ENCODE measurements at places on chromosomes 11 and 22.

GRCh38 chr11:43818220-43818619, 62.4 kb upstream of the ALKBH3 start:
- no peak for DNase-seq

DNA sequence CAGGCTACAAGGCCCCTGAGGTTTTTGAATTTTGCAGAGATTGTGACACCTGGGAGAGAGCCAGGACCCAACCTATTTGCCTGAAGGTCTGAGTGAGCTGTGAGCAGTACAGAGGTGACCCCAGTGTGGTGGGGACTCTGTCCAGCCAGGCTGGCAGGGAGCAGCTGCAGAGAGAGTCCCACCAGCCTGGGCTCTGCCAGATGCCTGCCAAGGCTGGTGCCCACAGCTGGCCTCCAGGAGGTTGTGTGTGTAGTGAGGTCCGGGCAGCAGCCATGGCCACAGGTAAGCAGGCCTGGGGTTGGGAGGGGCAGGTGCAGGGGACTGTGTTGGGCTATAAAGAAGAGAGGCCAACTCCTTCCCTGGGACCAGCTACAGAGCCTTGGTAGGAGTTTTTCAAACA, 144.8 kb downstream of the CRYBB2 start:
- DNase-seq, result no peak

GRCh38 chr22:27877501-27877900, 41.6 kb downstream of the PITPNB start:
- no peak for DNase-seq

- DNase-seq, result no peak
Measured at GRCh38 chr11:833849-834311, 1.1 kb downstream of the CD151 start.

GRCh38 chr11:85941380-85941973, 86.3 kb downstream of the CCDC83 start:
- peak; percentile 80 for DNase-seq

GRCh38 chr11:78020246-78020645, 2.8 kb downstream of the KCTD14 start:
- no peak for DNase-seq

DNA sequence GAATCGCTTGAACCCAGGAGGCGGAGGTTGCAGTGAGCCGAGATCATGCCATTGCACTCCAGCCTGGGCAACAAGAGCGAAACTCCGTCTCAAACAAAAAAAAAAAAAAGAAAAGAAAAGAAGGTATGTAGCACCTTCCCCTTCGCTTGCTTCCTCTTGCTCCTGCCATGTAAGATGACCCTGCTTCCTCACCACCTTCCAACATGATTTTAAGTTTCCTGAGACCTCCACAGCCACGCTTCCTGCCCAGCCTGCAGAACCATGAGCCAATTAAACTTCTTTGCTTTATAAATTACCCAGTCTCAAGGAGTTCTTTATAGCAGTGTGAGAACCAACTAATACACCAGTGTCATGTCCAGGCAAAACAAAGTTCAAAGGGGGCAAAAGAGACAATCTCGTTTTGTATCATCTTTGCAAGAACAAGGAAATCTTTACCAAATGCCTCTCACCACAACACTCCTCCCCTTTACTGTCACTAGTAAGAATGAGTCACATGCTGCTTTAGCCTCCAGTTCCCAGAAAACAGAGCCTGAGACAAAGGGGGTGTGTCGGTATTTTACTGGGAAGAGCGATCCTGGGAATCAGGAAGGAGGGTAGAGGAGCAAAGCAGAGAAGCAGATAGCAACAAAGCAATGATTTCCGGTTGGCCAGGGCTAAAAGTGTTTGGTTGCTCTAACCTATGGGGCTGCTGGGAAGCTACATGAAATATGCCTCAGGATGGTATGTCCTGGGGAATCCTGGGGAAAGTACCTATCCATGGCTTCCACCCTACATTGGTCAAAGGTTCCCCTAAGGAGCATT, 10.5 kb upstream of the MCHR1 start:
- DNase-seq, result peak; percentile 71

GRCh38 chr11:119262668-119263351, 54.1 kb downstream of the MCAM start:
- DNase-seq, result peak; percentile 24

GRCh38 chr11:120867024-120867423, 156.9 kb upstream of the TBCEL start:
- no peak for DNase-seq

- DNase-seq, result no peak
Measured at GRCh38 chr22:50683994-50684371, 11.4 kb downstream of the SHANK3 start.

DNA sequence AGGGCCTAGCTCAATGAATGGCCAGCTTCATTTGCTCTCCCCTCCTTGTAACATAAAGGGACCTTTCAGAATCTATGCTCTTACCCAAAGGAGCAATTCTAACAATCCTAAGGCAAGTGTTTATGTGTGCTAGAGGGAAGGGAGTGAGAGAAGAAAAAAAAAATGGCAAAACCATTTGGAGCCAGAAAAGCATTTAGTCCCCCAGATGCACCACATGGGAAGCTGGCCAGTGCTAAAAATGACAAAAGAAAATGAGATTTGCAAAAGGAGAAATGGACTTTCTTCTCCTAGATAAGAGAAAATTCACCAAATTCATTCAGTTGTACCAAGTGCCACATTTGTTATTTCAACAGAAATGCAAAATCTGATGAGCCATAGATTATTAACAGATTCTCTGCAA, 52.8 kb downstream of the SERGEF start:
- DNase-seq, result no peak

GRCh38 chr11:67647471-67647870, 3.1 kb downstream of the ACY3 start:
- DNase-seq, result no peak

DNA sequence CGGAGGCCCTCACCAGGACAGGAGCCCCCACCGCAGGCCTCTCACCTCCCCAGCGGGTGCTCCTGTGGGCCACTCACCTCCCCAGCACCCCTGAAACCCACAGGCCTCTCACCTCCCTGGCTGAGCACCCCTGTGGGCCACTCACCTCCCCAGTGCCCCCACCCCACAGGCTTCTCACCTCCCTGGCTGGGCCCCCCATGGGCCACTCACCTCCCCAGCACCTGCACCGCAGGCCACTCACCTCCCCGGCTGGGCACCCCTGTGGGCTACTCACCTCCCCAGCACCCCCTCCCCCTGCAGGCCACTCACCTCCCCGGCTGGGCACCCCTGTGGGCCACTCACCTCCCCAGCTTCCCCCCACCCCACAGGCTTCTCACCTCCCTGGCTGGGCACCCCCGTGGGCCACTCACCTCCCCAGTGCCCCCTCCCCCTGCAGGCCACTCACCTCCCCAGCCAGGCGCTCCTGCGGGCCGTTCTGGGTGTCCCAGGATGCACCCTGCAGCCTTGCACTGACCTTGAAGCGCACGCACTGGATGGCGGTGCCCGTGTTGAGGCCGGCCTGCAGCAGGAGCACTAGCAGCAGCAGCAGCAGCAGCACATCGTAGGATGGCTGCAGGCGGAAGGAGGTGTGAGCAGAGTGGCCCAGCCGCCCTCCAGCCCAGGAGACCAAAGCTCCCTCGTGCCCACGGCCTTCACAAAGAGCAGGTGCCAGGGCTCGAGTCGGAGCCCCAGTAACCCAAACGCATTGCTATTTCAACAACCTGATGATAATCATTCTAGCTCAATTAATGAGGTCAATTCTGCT, 5.7 kb upstream of the TTLL8 start:
- no peak for DNase-seq

DNA sequence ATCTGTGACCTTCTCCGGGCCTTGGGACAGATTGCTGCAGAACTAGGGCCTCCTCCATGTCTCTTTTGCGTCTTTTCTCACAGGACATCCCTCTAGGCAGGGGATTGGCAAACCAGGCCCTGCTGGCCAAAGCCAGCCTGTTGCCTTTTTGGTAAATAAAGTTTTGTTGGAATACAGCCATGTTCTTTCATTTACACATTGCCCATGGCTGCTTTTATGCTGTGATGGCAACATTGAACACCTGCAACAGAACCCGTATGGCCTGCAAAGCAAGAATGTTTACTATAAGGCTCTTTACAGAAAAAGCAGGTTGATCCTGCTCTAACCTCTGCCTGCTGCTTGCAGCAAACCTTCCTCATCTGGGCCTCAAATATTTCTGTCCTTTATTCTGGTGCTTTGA, 56.8 kb upstream of the B3GAT1 start:
- no peak for DNase-seq

- DNase-seq, result no peak
Measured at GRCh38 chr11:114063149-114063828, 3.8 kb downstream of the ZBTB16 start.

DNA sequence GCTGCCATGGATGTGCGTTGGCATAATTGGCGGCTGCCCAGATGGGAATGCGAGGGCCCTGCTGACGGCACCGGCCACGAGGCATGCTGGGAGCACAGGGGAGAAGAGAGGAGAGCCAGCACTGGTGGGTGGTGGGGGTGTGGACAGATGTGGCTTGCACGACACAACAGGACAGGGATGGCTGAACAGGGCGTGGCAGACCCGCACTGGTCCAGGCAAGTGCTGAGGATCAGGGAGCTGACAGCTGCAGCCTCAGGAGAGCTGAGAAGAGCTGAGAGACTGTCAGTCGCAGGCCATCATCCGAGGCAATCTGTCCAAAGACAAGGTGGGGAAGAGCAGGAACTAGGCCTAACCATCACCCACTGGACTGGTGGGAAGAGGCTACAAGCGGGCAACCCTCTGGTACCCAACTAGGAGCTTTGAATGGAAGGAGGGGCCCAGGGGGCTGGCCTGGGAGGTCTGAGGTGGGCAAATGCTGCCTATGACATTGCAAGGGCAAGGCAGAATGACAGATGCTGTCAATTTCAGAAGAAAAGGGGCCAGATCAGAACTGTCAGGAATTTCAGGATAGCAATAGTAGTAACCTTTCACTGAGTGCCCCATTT, 2.4 kb downstream of the GNB1L start:
- no peak for DNase-seq

GRCh38 chr11:19557720-19558140, 154.9 kb upstream of the NAV2 start:
- DNase-seq, result peak; percentile 87

GRCh38 chr22:27397954-27398342, 403.6 kb downstream of the MN1 start:
- no peak for DNase-seq

- peak; percentile 74 for DNase-seq
Measured at GRCh38 chr11:64876835-64877341, 1.5 kb downstream of the EHD1 start.

GRCh38 chr11:46506483-46506791, 87.4 kb downstream of the AMBRA1 start:
- no peak for DNase-seq

GRCh38 chr22:19928207-19928606, 13.4 kb upstream of the COMT start:
- DNase-seq, result no peak

- DNase-seq, result no peak
Measured at GRCh38 chr11:58617976-58618557, 4.4 kb upstream of the CNTF start.
